ENCODE measurements at places on chromosomes 5 and 9.

- DNase-seq, result no peak
These were observed 110.2 kb downstream of the PCSK1 start for GRCh38 chr5:96322865-96323264.

GRCh38 chr5:64666078-64666477 lies 24.2 kb upstream of the SHISAL2B start:
- DNase-seq, result no peak

GRCh38 chr5:158313027-158313732 lies 454.2 kb upstream of the CLINT1 start:
- no peak for DNase-seq

- no peak for DNase-seq
These were observed 182.5 kb upstream of the RAD23B start for GRCh38 chr9:107100591-107100990.

DNA sequence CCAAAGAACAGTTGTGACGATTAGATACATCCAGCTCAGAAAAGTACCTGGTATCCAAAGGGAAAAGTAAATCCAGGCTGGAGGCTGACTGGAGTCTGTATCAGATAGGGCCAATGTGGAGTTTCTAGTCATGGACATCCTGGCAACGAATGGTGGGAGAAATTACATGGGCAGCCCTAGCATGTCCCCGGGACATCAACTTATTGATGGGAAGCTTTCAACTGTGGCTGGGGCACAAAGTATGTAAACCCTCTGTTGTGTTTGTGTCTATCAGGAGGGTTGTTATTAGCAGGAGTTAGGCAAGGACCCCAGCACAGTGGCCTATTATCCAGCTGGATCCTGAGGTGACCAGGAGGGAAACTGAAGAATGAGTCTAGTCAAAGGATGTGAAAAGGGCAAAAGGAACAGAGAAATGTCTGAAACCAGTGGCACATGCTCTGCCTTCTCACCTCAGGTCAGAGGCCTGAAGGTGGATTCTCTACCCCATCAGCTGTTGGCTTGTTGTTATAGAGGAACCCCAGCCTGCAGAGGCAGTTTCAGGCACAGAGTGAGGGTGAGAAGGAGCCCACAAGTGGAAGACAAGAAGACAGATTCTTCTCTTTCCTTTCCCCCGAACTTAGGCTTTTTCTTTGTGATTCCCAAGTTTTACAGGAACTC lies 19.9 kb downstream of the IFNW1 start:
- DNase-seq, result no peak

DNA sequence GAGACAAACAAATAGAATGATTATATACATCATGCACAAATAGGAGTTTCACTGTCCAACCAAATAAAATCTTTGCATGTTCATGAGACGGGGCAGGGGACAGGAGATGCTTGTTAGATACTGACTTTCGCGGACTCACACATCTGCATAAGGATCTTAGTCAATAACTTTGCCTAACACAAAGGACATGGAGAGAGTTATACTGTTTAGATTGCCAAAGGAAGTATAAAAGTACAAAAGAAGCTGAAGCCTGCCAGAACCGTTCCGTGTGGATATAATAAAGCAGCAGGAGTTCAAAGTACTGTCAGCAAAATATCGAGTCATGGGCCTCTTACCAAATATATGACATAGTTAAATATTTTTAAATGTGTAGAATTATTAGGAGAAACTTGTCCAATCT lies 1148.4 kb downstream of the EFNA5 start:
- no peak for DNase-seq
